ENCODE measurements at places on chromosomes 1 and 21.

DNA sequence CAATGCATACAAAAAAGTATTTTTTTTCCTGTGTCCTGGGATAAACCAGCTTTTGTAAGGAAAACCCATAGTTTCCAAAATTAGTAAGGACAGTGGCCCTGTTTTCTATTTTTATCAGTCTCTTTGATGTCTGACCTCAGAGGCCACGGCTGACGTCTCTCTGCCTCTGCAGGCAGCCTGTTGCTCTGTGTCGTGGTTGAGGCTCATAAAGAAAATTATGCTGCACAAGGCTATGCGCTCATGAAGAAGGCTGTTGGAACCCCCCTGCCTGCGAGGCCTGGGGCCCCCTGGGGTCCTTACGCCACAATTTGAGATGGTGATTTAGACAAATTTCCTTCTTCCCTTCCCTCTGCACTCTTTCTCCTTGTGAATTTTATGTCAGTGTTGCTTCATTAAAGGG is 48.9 kb downstream of the AGPAT3 start:
- peak; percentile 22 for DNase-seq

- DNase-seq, result no peak
Observed at GRCh38 chr1:166020210-166020609, 146.6 kb downstream of the FAM78B start.

- no peak for DNase-seq
Observed at GRCh38 chr1:89606227-89606980, 26.5 kb upstream of the LRRC8C start.

GRCh38 chr21:42041711-42042110 is 29.4 kb upstream of the UMODL1 start:
- DNase-seq, result no peak

DNA sequence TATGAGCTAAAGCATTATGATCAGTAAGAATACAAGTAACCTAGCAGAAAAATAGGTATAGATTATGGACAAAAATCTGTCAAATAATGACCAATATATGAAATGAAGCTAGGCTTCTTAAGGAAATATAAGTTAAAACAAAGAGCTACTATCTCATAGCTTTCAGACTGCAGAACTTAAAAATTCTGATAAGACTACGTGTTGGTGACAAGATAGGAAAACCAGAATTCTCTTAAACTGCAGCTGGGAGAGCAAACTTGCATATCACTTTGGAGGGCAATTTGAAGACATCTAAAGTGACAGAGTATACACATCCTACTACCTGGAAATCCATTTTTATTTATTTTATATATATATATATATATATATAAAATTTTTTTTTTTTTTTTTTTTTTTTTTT is 65.5 kb downstream of the LTN1 start:
- no peak for DNase-seq

DNA sequence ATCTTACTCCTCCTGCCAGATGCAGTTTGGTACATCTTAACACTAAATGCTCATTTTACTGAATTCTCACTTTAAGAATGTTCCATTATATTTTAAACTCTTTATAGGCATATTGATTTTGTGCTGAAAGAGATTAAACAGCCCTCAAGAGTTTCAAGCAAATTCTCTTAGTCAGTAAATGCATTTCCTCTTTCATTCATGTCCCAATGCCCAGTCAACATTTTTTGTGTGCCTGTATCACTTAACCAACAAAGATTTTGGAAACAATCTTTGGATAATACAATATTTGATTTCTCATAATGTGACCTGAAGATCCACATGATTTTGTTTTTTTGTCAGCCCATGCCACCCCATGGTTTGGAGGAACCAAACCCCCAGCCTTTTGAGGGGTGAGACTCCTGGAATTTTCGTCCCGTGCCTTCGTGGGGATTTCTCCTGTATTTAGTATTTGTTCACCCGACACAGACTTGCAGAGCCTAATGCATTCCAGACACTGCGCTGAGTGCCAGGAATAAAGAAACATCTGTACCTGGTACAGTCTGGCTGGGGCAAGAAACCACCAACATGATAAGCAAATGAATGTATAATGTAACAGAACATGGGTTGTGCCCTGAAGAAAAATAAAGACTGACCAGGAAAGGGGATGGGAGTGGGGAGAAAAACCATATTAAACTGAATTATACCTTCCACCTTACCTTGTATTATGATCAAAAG is 47.1 kb upstream of the ETS2 start:
- DNase-seq, result no peak

- DNase-seq, result no peak
Observed at GRCh38 chr1:152486400-152487006, 24.1 kb upstream of the LCE5A start.

- no peak for DNase-seq
Observed at GRCh38 chr1:100882698-100883097, 11.9 kb downstream of the EXTL2 start.

GRCh38 chr1:209241487-209241886 is 342.0 kb upstream of the CAMK1G start:
- DNase-seq, result no peak

- peak; percentile 11 for DNase-seq
Observed at GRCh38 chr1:169753549-169753948, 19.7 kb upstream of the SELE start.

DNA sequence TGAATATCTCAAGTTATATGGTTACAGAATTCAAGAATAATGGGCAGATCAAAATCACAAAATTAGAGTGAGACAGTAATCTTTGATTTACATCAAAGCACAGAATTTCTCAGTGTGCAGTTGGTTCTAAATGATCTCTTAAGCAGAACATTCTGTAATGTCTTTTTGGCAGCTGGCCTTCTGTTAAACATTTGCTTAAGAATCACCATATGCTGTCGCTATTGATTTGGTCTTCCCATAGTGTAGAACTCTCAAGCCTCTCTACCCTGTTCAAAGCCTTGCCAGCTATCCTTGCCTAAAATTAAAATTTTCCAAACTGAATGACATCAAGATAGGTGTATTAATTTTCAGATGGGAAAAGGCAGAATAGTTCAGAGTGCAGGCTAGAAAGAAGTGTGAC is 38.9 kb upstream of the ERO1B start:
- no peak for DNase-seq

DNA sequence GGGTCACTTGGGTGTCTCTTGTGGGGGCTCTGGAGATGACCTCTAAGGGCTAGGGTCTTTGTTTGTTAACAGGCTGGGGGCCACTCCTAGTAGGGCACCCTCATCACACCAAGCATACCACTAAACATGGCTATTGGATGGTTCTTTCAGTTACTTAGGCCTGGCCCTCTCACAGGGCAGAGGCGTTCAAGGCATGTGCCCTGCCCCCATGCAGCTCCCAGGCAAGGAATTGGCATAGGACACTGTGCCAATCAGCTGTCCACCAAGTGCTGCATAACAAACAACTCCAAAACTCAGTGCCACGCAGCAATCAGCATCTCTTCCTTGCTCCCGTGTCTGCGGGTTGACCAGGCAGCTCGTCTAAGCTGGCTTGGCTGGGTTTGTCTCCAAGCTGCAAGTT is 2.1 kb upstream of the KCNAB2 start:
- DNase-seq, result no peak

GRCh38 chr1:58854576-58854975 is 70.7 kb upstream of the JUN start:
- DNase-seq, result no peak

DNA sequence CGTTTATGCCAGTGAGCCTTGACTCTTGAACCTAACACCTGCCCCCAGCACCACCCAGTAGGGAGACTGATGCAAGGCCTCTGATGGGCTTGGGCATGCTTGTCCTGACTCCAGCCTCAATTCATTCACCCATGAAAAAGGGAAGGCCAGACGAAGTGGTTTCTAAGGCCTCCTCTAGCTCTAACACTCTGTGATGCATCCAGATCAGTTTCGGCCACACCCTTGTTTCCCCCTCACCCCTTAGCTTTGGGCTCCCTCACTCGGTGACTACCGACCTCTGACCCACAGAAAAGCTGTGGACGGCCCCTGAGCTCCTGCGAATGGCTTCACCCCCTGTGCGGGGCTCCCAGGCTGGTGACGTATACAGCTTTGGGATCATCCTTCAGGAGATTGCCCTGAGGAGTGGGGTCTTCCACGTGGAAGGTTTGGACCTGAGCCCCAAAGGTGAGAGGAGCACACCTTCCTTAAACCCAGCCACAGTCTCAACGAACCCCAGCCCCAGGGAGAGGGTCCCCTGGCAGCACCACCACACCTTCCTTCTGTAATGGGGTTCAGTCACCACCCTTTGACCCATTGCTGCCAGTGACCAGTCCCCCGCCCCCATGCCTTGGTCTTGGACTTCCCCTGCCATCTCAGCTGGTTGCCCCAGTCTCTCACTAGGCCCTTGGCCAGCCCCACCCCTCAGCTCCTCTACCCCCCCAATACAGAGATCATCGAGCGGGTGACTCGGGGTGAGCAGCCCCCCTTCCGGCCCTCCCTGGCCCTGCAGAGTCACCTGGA is 9.0 kb downstream of the NPR1 start:
- no peak for DNase-seq

DNA sequence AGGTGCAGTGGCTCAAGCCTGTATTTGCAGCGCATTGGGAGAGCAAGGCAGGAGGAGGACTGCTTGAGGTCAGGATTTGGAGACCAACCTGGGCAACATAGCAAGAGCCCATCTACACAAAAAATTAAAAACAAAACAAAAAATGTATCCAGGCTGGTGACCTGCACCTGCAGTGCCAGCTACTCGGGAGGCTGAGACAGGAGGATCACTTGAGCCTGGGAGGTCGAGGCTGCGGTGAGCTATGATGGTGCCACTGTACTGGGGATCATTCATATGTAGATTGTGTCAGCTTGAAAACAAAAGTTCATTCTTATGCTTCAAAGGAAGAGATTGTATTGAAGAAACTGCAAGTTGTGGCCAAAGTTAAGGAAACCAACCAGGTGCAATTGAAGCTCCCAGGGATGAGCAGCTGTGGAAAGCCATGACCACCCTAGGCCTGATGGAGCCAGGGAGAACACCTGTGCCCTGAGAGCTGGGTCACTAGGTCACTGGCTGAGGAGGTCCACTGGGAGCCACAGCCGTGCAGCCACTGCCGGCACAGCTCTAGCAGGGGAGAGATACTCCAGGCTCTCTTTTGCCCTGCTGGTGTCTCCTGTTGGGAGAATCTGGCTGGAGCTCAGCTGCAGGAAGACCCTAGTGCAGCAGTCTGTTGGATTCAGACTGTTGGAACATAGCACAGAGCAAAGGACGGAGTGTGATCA is 13.3 kb upstream of the BRWD1 start:
- DNase-seq, result peak; percentile 32

- no peak for DNase-seq
Observed at GRCh38 chr1:50780797-50781196, 179.3 kb downstream of the FAF1 start.

DNA sequence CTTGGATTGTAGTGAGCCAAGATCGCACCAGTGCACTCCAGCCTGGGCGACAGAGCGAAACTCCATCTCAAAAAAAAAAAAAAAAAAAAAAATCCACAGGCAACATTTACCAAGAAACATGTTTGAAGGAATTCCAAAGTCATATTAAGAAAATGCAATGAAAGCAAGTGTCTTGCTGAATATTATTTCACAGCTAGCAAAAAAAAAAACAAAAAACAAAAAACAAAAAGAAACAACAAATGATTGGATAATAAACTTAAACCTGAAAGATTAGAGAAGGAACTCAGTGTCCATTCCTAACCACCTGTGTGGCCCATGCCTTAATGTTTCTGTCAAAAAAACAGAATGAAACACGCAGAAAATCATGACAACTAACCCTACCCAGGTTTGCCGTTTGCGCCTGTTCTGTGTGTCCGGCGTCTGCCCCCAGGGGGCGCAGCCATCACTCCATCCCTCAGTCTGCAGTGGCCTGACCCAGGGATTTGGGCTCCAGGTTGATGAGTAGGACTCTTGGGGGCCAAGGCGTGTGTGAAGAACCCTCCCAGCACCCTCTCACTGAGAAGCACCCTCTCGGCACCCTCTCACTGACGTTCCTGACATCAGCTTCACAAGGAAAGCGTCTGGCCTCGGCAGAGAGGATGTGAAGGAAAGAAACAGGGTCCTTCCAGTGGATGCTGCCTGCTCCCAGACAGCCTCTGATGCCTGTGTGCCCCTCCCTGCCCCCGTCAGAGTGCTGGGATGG is 19.2 kb upstream of the PTTG1IP start:
- DNase-seq, result peak; percentile 92

DNA sequence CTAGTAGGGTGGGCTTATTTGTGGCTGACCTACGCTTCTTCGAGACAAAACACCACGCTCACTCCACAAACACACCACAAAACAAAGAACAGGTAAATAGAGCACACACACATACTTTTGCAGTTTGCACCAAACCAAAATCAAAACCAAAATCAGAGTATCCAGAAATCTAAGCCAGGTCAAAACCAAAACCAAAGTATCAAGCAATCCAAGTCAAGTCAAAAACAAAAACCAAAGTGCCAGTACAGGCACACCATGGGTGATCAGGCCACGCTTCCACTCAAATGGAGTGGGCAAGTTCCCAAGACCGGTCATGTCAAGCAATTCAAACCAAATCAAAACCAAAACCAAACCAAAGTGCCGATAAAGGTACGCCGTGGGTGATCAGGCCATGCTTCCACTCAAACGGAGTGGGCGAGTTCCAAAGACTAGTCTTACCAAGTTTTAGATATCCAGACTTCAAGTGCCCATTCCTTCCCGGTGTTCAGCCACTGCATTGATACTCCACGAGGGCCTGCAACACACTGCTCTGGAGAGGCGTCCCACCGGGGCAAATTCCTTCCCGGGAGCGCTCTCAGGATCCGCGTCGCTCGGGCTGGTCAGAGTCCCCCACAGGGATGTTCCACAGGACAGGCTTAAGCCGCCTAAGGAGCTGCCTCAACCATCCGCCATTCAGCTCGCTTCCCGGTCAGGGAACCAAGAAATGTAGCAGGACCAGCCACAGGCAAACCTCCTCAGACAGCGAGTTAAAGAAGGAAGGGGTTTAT is 169.1 kb downstream of the CDC7 start:
- DNase-seq, result no peak

GRCh38 chr21:38733972-38734546 is 71.7 kb upstream of the ETS2 start:
- DNase-seq, result peak; percentile 68

DNA sequence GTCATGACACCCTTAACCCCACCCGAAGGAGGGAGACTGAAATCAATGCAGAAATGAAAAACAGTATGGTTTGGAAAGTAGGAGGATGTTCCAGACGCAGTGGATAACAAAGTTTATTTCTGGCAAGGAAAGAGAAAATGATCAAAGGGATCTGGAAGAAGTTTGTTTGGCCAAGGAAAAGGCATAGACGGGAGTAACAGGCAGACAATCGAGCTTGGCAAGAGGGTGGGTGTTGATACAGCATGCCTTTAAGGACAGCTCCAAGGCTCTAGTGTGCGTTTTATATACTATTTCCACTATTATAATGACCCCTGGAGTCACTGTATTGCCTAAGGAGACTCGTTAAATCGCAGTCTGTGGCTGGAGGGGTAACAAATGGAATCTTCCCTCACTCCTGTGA is 303.7 kb upstream of the RUNX1 start:
- DNase-seq, result no peak

DNA sequence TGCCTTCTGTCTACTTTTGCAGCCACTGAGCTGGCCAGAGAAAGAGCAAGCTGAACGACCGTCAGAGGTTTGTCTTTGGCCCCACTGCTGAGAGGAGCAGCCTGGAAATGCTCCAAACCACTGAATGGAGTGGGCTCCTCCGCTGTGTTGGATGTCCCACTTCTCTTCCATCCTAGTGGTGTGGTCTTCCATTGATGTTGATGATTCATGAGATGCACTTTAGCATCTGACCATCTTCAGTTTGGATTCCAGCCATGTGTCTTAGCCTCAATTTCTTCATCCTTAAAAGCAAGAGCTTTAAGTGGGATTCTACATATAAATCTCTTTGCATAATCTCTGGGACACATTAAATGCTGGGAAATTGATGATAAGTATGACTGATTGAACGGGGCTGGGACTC is 276.9 kb downstream of the SIPA1L2 start:
- DNase-seq, result no peak

GRCh38 chr1:171107969-171108368 is 17.3 kb downstream of the FMO3 start:
- no peak for DNase-seq

GRCh38 chr1:8312235-8313218 is 5.4 kb upstream of the SLC45A1 start:
- no peak for DNase-seq

Data from H7 (cell line).